ENCODE measurements at places on chromosomes 1 and 21.

DNA sequence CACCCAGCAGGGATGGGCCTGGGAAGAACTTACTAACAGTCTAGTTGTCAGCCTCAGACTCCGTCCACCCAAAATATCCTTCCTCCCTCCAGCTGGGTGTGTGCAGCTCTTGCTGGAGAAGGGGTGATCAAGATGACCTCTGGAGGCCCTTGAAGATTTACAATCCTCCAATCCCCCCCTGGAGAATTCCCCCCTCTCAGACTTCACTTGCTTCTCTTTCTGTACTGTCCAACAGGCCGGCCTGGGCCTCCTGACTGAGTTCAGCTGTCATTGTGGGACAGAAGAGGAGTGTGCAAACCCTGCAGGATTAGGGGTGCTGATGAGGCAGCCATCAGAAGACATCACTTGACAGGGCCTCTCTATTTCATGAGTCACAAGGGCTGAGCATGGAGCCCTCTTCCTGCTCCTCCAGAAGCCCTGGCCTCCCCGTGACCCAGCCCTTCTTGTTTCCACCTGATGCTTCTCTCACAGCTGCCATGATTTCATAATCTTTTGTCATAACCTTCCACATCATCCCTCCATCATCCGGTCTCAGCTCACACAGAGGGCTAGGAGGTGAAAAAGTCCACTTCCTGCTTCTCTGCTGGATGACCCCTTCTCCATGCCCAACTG is 17.5 kb upstream of the IGFN1 start:
- DNase-seq: no peak

GRCh38 chr1:151512326-151512725 is 1.1 kb downstream of the CGN start:
- no peak for DNase-seq

GRCh38 chr21:32360401-32360975 is 32.3 kb downstream of the URB1 start:
- DNase-seq: no peak

DNA sequence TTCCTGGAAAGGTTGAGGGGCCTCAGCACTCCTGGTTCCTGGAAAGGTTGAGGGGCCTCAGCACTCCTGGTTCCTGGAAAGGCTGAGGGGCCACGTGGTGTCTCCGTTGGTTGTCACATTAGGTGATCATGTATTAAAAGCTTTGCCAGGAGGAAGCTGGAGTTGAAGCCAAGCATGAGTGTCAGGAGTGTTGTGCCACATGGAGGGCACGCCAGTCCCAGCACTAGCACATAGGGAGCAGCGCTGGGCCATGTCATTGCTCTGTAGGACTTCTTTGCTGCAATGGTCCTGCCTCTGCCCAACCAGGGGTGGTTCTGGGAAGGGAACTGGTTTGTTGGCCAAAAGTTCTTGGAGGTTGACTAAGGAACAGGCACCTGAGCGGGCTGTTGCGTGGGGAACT is 13.3 kb downstream of the ATP5PO start:
- DNase-seq: no peak

DNA sequence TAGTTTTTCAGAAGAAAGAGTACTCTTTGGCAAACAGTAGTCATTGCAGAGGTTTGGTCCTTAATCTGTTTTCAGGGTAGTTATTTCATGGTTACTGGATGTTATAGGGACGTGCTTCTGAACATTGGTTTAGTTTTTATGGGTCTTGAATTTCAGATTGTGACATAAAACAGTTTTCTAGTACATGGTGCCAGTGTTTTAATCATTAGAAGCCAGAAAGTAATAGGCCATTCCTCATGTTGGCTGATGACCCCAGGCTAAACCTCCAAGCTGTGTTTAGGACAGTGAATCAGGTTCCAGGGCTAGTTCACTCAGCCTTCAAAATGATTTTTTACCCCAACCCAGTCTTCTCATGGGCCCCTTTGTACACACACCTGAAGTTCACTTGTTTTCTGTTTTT is 73.3 kb downstream of the OLFML2B start:
- no peak for DNase-seq

DNA sequence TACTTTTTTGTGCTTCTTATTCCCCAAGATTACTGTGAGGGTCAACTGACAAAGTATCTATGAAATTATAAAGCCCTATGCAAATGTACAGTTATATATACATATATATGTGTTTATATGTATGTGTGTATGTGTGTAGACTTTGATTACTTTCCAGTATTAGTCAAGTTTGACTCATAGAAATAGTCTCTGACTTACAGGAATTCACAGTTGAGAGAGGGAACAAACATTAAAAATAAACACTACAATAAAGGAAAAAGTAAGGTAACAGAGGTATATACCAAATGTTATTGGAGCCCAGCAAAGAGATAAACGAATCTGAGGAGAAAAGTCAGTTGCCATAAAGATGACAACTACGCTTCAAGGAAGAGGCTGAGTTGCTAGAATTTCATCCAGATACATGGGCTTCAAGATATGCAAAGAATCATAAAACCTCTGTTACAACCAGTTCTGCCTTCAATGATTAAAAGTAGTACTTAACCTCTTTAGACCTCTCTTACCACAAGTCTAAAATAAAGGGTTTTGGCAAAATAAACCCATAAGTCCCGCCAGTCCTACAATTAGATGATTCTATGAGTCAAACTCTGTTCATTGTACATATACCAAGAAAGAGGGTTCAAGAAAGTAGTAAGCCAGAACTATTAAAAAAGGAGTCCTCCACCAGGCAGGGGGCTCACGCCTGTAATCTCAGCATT is 7.2 kb downstream of the IFT25 start:
- no peak for DNase-seq

GRCh38 chr1:111814642-111815041 is 58.9 kb downstream of the DDX20 start:
- DNase-seq: no peak

- DNase-seq: peak; percentile 55
Observed at GRCh38 chr1:27416387-27417111, 24.1 kb downstream of the GPR3 start.

DNA sequence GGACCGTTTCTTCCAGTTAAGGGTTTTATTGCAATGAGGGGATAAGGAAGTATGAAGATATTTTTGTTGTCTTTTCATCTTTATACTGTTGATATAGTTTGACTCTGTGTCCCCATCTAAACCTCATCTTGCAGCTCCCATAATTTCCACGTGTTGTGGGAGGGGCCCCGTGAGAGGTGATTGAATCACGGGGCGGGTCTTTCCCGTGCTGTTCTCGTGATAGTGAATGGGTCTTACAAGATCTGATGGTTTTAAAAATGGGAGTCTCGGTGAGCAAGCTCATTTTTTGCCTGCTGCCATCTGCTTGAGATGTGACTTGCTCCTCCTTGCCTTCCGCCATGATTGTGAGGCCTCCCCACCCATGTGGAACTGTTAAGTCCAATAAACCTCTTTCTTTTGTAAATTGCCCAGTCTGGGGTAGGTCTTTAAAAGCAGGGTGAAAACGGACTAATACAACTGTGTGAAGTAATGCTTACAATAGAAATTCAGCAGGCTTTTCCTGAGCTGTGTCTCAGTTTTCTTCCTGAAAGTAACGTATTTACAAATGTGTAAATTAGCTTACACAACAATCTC is 377.3 kb downstream of the SIPA1L2 start:
- DNase-seq: no peak

- DNase-seq: peak; percentile 26
Observed at GRCh38 chr1:212595787-212596714, 12.5 kb upstream of the ATF3 start.

DNA sequence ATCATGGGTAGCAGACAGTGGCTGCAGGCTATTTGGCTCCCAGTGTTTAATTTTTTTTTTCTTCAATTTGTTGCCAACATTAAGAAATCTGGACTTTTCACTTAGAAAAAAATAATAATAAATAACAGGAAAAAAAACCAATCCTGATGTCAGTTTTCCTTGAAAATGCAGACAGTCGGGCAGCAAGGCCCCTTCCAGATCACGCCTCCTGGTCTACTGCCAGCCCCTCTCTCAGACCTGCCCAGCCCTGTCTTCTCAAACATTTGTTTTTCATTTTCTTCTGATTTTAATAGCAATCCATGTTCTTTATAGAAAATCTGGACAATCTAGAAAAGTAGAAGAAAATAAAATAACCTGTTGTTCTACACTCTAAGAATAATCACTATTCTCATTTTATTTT is 15.5 kb downstream of the IFNGR2 start:
- DNase-seq: no peak

GRCh38 chr1:18530587-18531502 is 50.1 kb downstream of the KLHDC7A start:
- DNase-seq: no peak

DNA sequence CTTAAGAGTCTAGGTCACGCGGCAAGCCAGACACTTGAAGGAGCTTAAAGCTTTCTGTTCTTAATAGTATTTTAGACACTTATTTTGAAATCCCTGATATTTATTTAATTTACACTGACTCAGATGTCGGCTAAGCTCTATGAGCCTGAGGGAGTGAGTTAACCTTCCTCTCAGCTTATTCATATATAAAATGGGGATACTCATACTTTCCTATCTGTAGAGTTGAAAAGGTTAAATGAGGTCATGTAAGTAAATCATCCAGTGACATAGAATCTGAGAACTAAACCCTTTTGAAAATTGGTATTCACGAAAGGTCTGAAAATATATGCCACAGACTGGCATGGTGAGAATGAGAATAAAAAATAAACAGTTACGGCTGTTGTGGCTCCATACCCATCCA is 1.4 kb upstream of the GPR161 start:
- DNase-seq: no peak

GRCh38 chr21:20949884-20950283 is 48.3 kb upstream of the NCAM2 start:
- DNase-seq: no peak

DNA sequence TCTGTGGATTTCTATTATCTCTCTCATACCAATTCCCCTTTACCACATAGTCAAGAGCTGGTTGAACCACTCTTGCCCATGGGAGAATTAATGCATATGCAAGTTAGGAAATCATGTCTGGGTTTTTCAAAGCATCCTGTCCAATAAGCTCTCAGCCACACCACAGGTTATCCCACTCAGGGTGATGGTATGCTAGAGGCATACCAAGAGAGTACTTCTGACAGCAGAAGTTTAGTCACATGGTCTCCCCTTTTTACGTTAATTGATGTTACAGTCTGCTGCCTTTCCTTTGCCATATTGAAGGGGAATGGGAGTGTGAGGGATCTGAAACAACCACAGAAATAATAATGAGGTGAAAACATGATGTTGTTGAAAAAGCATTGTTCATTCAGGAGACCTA is 135.8 kb upstream of the PBX1 start:
- no peak for DNase-seq

DNA sequence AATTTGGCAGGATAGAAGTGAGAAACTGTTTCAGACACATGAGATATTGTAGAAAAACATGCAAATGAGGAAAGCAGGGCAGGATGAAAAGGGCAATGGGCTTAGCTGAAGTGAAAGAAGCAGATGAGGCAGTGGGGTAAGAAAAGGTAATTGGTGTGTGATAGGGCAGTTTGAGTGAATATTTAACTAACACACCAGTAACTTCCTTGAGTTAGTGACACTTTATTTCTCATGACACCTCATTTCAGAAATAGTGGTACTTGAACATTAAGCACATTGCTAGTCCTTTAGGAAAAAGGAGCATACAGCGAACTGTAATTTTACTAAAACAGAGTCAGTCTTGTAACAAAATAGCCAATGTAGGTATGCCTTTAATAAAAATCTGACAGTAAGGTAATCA is 415.0 kb downstream of the DPYD start:
- no peak for DNase-seq

GRCh38 chr21:33231526-33231925 is 1.8 kb downstream of the IFNAR2 start:
- DNase-seq: no peak

DNA sequence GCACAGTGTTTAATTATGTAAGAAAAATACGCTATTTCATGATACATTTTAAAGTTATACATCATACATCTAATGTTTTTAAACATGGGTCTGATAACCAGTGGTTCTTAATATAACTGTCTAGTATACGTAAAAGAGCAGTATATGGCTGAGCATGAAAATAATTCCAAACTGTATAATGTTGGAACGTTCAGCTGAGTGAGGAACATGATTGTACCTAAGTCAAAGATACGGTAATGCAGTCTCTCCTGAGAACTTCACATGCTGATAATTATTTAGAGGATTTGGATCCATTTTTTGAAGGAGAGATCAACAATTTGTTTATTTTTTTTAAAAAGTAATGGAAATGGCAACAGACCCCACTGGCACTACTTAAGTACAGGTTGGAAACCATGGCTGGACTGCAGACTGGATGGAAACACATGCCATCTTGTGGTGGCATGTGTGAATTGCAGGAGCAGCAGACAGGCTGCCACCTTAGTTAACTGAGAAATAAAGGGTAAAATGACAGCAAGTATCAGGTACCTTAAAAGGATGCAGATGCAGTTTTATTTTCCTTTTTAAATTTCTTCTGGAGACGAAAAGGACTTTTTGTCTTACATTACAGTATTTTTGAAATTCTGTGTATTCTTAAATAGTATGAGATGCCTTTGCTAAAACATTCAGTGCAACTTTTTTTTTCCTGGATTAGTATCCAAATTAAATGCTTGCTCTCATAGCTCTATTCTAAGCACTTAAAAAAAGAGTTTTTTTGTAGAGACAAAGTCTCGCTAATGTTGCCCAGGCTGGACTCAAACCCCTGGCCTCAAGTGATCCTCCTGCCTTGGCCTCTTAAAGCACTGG is 73.8 kb downstream of the MTR start:
- DNase-seq: peak; percentile 62

DNA sequence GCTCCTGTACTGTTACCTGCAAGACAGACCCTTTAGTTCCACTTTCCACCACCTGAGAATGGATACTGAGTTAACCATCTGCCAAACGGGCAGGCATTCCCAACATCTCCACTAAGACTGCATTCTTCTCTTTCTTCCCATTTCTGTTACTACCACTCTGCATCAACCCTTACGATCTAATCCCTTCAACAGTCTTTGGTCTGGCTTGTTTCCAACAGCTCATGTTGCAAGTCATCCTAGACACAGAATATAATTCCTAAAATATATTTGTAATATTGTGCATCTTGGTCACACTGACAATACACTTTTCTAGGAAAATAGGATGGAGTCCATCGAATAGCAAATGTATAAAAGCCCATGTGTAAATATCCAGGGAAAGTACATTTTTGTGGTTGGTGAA is 166.7 kb downstream of the SIPA1L2 start:
- no peak for DNase-seq

DNA sequence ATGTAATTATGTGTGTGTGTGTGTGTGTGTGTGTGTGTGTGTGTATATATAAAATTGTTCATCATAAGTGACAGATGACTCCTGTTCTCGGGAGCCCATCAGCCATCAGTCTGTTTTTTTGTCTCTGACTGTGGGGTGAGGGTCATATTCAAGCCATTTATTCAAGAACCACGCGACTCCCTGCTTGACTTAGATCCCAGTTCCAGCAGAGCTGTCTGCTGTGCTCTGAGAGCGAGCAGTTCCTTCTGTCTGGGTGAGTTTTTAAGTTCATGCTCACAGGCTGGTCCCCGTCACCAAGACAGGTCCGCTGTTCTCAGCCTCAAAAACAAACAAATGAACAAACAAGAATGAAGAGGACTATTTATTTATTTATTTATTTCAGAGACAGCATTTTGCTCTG is 18.3 kb upstream of the NPPB start:
- DNase-seq: no peak

- no peak for DNase-seq
Observed at GRCh38 chr1:62181532-62181931, 13.1 kb upstream of the L1TD1 start.
